Sciatic nerve (tissue), 2 donors: ENCODE measurements at places on chromosomes 11 and 22.
A peak's percentile ranks its signal among the peaks of the same experiment; 100 is the strongest.

- no peak for DNase-seq
Observed at GRCh38 chr11:95924414-95924760, 480 bp upstream of the MTMR2 start.

GRCh38 chr22:47990481-47990880, 1228.0 kb downstream of the TBC1D22A start:
- no peak for DNase-seq

GRCh38 chr11:14954581-14954980, 17.6 kb downstream of the CALCA start:
- DNase-seq: no peak

- no peak for DNase-seq
Observed at GRCh38 chr11:11119917-11120316, 233.1 kb downstream of the CSNK2A3 start.

GRCh38 chr11:17019232-17019631, 5.0 kb upstream of the PLEKHA7 start:
- DNase-seq: no peak

DNA sequence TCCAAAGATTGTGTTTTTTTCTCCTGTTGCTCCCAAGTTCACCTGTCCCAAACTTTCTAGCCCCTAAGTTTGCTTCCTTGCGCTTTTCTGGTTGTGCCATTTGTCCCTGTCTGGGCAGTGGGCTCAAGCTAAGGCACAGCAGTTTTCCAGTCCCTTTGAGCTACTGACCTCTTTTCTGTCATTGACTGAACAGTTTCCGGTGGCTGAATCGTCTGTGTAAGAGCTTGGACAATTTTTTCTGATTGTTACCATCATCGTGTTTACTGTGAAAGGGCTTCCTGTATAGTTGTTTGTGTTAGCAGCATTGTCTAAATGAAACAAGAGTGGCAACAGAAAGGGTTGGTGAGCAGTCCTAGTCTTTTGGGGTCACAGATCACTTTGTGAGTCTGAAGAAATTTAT, 49.8 kb downstream of the BMAL1 start:
- no peak for DNase-seq

- no peak for DNase-seq
Observed at GRCh38 chr11:124096364-124096763, 18.9 kb upstream of the VWA5A start.

DNA sequence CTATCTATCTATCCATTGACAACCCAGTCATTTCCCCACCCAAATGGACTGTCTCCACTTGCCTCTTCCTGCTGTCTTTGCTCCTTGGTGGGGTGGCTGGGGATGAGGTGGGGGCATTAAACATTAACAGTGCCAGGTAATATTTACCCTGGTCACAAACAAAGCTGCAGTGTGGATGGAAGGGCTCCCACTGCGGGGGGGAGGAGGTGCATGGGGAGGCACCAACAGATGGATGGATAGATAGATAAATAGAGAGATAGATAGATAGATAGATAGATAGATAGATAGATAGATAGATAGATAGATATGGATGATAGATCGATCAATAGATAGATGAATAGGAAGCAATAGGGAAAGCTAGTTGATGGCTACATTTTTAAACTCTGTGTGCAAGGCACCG, 2.3 kb upstream of the FXYD2 start:
- no peak for DNase-seq

- DNase-seq: no peak
Observed at GRCh38 chr11:27280140-27280539, 82.9 kb downstream of the CCDC34 start.

DNA sequence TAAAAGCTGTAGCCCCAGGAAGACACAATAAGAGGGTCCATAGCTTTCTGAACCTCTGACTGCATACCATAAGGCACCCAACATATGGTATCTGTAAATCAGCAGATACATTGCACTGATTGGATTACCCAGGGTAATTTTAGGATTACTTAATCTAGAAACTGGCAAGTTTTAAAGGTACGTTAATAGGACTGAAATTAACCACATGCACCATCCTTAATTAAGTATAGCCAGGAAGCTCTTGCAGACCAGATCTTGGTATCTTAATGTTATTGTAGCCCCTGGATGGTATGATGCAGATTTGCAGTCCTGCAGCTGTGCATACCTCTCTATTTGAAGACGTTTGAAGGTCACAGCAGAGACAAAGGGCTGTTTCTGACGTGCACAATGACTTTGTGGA, 72.8 kb downstream of the ARHGAP42 start:
- DNase-seq: no peak

GRCh38 chr11:124839128-124839971, 25.9 kb upstream of the ROBO3 start:
- DNase-seq: no peak

GRCh38 chr11:95078526-95078925, 11.1 kb upstream of the ENDOD1 start:
- no peak for DNase-seq

- peak; percentile 58 for DNase-seq
Observed at GRCh38 chr11:67632175-67632981, 2.6 kb upstream of the NUDT8 start.

- DNase-seq: peak; percentile 40
Observed at GRCh38 chr11:1236316-1237127, 13.7 kb downstream of the MUC5B start.

GRCh38 chr11:125072218-125072960, 9.3 kb downstream of the SLC37A2 start:
- DNase-seq: no peak

- peak; percentile 64 for DNase-seq
Observed at GRCh38 chr11:77821349-77821851, 456 bp downstream of the AAMDC start.

GRCh38 chr22:35330258-35330861, 30.7 kb downstream of the TOM1 start:
- DNase-seq: peak; percentile 84

DNA sequence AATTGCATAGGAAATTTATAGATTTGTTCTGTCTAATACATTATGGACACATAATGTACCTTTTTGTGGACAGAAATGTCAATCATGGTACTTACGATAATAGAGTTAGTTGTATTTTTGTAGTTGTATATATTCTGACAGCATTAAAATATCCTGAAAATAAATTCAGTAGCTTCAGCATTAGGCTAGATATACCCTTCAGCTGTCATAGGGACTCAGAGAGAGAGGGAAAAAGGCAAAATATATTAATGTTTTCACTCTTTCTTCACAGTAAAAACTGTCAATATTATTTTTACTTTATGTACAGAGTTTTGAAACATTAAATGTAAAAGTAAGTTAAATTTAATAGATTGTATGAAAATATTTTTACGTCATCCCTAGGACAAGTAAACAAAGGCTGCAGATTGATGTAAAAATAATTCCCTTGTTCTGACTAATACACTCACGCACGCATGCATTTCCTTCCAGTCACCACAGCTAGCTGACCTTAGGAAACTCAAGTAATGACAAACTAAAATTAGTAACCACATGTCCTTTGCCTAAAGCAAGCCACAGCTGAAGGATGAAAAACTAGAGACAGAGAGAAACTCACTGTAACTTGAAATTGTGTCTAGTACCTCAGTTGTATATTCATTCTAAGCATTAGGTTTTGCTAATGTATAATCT, 104.7 kb upstream of the CARD18 start:
- no peak for DNase-seq

- DNase-seq: no peak
Observed at GRCh38 chr11:126660321-126660720, 304.8 kb downstream of the ST3GAL4 start.

DNA sequence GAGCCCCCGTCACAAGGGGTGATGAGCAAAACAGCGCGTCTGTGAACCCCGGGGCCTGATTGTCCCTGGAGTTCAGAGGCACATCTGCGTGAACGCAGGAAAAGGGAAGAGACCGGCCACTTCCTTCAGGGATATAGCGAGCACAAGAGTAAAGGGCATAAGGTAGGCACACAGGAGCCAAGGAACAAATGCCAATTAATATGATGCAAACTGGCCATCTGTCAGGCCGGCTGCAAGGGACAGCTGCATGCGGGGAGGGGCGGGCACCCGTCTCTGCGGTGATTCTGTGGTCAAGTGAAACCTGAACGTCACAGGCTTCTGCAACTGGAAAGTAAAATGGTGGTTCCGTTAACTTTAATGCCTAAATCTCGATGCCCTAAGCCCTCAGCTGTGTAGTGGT, 64.7 kb downstream of the TRIM29 start:
- DNase-seq: no peak

DNA sequence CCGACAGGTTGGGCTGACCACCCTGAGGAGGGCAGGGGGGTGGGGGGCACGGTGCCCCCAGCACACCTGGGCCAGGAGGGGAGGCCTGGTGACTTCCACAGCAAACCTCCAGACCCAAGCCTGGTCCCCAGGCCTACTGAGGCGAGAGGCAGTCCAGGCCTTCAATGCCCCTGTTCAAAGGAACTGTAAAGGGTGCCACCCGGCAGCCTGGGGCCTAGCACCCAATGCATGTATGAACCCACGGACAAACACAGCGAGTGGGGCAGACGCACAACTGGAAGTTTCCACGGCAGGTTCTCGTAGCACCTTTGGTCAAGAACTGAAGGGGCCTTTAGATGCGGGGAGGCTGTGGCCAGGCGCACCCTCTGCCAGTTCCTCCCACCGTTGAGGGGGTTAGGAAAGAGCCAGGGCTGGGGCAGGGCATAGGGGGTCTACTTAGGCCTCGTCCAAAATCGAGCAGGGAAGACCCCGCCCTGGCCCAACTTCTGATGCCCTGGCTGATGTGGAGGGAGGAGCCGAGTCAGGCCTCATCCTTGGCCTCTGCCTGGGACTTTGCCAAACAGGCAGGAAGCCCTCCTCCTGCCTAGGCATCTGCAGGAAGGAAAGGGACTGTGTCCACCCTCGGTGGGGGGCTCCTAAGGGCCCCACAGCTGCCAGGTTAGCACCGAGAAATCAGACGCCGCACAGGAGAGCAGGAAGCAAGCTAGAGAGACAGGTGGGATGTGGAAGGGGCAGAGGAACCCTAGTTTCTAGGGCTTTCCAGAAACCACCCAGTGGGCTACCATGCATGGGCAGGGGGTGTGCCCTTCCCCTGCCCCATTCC, 6.6 kb downstream of the CBX6 start:
- peak; percentile 57 for DNase-seq

- no peak for DNase-seq
Observed at GRCh38 chr22:30636226-30637077, 871 bp downstream of the SLC35E4 start.
